Midbrain (tissue), 1 donor: ENCODE measurements at places on chromosomes 4 and X.

- no peak for DNase-seq
Measured at GRCh38 chr4:1418494-1419285, 12.4 kb upstream of the NKX1-1 start.

DNA sequence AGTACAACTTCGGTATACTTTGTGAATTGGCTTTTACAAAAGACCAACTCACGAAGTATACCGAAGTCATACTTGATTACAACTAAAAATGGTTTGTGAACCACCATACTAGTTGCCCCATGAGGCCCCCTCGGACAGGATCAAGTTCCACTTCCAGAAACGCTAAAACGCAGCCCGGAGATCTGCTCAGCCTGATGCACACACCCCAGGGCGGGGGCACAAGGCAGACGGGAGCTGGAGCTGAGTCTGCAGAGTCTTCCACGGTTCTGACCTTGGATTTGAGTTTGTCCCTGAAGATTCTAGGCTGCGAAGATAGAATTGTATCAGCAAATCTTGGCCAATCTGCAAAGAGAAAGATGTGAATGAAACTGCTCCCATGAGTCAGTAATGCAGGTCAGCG, 118.1 kb downstream of the SORCS2 start:
- DNase-seq: no peak

DNA sequence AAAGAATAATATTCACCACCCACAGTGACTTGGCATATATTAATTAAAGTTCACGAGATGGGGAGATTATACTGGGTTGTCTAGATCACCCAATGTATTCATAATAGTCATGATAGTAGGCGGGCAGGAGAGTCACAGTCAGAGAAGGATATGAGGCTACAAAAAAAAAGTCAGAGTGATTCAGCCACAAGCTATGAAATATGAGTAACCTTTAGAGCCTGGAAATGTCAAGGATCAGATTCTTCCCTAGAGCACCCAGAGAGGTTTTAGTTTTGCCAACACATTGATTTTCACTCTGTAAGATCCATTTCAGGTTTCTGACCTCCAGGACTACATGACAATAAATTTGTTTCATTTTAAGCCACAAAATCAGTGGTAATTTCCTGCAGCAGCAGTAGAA, 501.9 kb downstream of the GABRG1 start:
- DNase-seq: no peak

DNA sequence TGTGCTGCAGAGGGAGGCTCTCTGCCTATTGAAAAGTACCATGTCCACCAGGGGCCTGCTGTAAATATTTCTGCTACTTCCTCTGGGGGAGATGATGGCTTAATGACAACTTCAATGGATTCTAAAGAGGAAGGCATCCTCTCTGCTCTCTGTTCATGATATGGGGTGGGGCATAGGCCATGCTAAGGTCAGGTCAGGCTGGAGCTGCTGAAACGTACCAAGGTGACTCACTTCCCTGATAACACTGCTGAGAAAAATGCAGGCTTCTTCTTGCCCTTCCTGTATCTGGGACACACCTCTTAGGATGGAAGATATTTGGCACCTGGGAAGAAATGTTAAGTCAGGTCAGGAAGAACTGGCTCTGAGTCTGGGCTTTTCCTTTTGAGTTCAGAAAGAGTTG, 31.5 kb downstream of the HS3ST1 start:
- no peak for DNase-seq

- DNase-seq: no peak
Measured at GRCh38 chr4:24519649-24520048, 64.7 kb downstream of the DHX15 start.

GRCh38 chr4:158496030-158496741, 25.5 kb upstream of the RXFP1 start:
- DNase-seq: peak; percentile 12

DNA sequence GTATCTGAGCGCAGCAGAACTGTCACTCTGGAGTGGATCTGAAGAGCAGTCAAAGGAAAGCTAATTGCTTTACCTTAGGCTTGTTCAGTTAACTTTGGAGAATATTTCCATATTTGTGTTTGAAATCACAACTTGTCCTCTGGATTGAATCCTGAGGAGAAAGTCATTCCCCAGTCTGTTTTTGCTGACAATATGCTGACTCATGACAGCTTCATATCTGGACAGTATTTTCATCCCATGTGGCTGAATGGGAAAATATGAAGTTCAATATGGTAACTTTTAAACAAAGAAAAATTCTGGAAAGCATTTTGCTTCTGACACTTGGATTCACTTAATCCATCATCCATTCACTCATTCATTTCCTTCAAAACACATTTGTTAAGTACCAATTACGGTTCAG, 46.3 kb upstream of the MAGEC3 start:
- DNase-seq: no peak
